ENCODE measurements at places on chromosomes 7 and 10.

- no peak for DNase-seq
Measured at GRCh38 chr7:123994449-123994848, 38.4 kb downstream of the TMEM229A start.

GRCh38 chr7:20232848-20233247, 15.7 kb upstream of the MACC1 start:
- no peak for DNase-seq

GRCh38 chr10:21497177-21497807, 28.2 kb downstream of the SKIDA1 start:
- peak; percentile 86 for DNase-seq

- no peak for DNase-seq
Measured at GRCh38 chr10:24993237-24993958, 22.6 kb downstream of the ENKUR start.

DNA sequence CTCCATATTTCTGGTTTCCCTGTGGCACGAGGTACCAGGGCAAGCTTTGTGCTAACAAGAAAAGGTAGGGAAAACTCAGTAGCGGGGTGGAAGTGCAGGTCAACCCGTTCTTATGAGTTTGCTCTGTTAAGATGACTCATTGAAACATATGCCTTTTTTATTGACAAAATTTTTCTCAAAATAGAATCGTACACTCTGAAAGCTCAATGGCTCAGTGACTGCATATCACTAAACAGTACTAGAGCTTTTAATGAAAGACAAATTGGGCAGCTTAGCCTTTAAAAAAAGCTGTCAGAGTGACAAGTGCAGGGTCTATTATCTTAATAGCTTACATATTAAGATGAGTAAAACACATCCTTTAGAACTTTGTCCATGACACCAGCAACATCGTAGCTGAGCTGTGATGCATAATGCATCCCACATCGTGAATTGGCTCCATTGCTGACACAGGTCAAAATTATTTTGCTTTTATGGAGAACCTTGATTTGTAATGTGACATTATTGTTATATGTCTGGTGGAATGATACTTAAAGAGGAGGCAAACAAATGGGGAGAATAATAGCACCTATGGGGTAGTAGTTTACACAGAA, 264.4 kb downstream of the ETV1 start:
- DNase-seq = no peak

GRCh38 chr10:126777714-126778113, 107.2 kb upstream of the C10orf90 start:
- DNase-seq = no peak

- DNase-seq = peak; percentile 58
Measured at GRCh38 chr7:143008007-143008901, 18.7 kb downstream of the OR9A2 start.

GRCh38 chr7:128271471-128271941, 30.4 kb downstream of the LEP start:
- no peak for DNase-seq

GRCh38 chr10:61135276-61135721, 191.3 kb upstream of the RHOBTB1 start:
- DNase-seq = no peak

DNA sequence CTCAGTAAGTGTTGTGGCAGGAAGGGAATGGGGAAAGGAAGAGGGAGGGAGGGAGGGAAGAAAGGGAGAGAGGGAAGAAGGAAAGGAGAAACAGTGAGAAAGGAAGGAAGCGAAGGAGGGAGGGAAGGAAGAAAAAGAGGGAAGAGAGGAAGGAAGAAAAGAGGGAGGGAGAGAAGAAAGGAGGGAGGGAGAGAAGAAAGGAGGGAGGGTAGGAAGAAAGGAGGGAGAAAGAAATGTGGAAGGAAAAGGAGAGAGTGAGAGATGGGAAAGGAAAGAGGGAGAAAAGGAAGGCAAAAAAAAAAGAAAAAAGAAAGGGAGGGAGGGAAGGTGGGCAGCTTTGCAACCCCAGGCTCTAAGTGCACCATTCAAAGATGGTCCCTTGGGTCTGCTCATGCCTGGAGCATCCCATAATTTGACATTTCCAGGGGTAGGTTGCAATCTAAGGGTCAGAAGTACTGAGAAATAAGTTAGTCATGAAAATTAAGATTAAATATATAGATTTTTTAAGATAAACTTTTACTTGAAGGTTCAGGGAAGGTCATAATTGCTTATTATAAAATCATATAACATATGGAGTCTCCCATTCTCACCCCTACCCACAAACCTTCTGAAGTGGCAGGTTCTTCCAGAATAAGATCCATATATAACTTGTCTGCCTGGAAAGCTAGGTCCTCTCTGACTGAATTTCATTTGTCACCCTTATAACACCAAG, 249.2 kb downstream of the PLXNA4 start:
- DNase-seq = no peak

- DNase-seq = peak; percentile 89
Measured at GRCh38 chr7:84701524-84702306, 485.1 kb downstream of the SEMA3D start.

GRCh38 chr10:47374611-47375536, 9.2 kb downstream of the ZNF488 start:
- peak; percentile 35 for DNase-seq

GRCh38 chr7:38123494-38123893, 54.6 kb upstream of the STARD3NL start:
- DNase-seq = no peak

GRCh38 chr10:76281659-76282058, 850.2 kb downstream of the LRMDA start:
- DNase-seq = no peak

DNA sequence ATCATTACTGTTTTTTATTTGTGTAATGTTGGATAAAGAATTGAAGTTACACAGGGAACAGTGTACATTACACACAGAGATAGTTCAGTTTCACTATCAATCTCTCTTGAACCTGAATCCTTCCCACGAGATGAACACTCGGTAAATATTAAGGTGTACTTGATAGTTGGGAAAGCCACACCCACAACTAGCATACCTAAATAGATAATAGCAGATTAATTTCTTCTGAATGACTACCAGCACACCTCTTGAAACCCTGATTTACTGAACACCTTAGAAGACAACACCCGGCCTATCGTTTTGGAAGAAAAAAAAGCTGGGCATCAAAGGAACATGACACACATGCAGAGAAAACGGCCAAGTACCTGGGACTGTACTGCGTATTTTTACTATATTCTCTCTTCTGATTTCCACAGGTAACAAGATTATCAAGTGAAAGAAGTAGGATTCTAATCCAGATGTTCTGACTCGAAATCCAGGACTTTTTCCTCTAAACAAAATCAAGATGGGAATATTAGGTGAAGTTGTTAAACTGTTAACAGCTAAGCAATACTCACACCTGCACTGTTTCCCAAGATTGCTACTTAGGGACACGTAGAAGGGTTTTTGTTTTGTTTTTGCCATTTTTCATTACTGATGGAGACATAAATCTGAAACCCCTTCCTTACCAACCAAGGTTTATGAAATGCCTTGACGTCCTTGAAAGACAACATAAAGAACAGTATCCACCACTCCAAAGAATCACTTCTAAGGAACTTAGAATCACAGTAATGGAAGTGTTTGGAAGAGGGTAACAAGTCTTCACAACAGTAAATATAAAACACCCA, 1.0 kb downstream of the CCDC186 start:
- DNase-seq = no peak

DNA sequence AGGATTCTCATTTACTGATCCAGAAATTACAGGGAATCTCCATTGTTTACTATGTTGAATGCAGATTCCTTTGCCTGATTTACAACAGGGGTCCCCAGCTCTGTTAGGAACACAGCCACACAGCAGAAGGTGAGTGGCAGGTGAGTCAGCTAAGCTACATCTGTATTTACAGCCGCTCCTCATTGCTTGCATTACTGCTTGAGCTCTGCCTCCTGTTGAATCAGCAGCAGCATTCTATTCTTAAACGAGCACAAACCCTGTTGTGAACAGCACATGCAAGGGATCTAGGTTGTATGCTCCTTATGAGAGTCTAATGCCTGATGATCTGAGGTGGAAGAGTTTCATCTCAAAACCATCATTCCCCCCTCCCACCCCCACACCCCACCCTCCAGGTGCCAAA, 23.3 kb upstream of the CELF2 start:
- DNase-seq = no peak

GRCh38 chr7:22945584-22945983, 68.3 kb downstream of the HYCC1 start:
- peak; percentile 54 for DNase-seq

GRCh38 chr10:60942788-60943315, 1.1 kb downstream of the RHOBTB1 start:
- peak; percentile 60 for DNase-seq

GRCh38 chr7:72524037-72524436, 111.9 kb upstream of the CALN1 start:
- DNase-seq = no peak

DNA sequence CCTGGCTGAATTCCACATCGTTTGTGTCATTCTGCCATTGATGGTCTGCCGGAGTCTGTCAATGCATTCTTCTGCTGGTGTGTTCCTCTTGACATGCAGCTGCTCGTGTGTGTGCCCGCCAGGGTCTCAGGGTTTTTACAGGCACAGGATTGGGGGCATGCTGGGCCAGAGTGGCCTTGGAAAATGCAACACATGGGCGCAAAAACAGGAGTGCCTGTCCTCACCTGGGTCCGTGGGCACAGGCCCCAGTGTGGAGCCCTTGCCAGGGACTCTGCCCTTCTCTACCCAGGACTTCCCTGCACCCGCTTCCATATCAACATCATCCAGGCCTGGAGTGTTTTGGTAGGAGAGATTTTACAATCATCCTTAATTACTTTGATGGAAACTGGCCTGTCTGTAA, 340.7 kb downstream of the KIF20B start:
- no peak for DNase-seq

DNA sequence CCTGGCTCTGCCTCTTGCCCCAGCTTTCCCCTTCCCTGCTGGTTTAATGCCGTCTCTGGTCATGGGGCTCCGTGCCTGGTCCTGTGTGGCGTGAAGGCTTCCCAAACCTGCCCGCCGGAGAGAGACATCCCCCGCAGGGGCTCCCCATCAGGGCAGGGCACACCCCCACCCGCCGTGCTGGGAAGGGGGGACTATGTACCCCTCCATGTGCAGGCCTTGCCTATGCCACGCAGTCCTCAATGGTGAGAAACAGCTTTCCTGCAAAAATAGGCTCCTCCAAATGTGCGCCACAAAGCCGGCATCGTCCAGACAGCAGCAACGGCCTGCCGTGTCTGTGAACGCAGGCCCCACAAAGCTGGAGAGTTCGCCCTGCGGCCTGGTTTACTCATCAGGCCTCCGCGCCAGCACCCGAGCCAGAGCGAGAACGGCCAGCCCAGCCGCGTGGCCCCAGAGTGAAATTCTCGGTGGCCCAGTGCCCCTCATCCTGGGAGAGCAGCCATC, 313.4 kb downstream of the DNAJB6 start:
- no peak for DNase-seq

- DNase-seq = no peak
Measured at GRCh38 chr7:143048827-143049226, 3.3 kb upstream of the OR6V1 start.

DNA sequence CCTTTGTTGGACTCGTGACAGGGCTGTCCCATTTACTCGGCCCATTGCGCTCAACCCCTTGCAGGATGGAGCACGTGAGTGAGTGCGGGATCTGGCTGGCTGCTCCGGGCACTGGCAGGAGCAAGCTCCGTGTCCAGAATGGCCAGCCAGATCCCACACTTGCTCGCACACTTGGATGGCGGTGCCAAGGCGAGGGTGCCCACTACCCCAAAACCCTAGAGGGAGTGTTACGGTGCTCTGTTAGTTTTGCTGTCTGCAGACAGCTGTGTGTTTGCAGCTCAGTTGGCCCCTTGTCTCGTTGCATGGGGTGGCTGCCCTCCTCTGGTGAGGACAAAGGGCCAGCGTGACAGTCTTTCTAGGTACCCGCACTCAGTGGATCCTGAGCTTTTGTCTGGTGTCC, 34.2 kb downstream of the ZNF487 start:
- DNase-seq = no peak

GRCh38 chr7:44111761-44112160, 7.6 kb downstream of the AEBP1 start:
- DNase-seq = no peak

DNA sequence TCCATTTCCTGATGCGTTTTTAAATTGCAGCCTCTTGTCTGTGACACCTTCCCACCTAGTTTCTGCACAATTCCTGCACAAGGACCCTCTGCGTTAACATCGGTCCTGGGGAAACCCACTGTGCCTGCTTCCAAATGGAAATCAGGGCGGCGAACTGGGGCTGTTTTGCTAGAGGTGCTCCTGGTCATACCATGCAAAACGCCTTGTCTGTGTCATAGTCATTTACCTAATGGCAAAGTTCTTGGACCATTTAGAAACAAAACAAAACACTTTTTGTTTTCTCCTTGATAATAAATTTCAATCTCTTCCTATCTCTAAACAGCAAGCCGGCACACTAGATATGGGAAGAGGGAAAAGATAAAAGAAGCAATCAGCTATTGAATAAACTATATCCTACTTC, 206.9 kb upstream of the KLF14 start:
- DNase-seq = no peak

GRCh38 chr7:87380905-87381304, 35.4 kb downstream of the CROT start:
- no peak for DNase-seq

GRCh38 chr7:91636129-91636724, 244.3 kb downstream of the MTERF1 start:
- DNase-seq = peak; percentile 32

DNA sequence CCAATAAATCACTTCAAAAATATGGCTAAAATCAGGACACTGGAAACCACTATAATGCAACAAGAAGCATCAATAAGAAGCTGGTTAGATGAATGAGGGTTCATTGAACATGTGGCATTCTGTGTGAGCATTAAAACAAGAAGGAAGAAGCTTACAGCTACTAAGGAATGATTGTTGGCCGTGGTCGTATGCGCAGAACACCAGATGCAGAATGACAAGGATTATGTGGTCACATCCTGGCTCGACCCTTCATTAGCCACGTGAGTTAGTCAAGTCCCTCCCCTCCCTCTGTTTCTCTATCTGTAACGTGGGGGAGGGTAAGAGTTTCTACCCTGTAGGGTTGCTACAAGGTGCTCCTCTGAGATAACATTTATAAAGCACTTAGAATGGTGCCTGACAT, 174.3 kb downstream of the ADAM12 start:
- DNase-seq = no peak

DNA sequence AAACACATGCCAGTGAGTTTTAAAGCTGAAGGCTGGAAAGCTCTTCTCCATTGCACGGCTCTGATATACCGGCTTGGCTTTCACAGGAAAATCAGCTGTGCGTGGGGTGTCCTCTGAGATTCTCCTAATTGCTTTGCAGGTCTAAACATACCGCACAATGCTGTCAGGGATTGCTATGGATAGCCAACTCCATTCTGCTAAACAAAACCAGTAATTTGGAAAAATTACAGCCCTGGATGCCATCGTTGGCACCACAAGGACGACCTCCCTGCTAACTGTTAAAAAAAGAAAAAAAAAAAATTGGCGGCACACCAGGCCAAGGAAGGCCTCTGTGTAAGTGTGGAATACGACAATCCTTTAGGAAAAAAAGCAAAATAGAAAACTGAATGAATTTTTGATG, 118.6 kb upstream of the ADARB2 start:
- DNase-seq = no peak

DNA sequence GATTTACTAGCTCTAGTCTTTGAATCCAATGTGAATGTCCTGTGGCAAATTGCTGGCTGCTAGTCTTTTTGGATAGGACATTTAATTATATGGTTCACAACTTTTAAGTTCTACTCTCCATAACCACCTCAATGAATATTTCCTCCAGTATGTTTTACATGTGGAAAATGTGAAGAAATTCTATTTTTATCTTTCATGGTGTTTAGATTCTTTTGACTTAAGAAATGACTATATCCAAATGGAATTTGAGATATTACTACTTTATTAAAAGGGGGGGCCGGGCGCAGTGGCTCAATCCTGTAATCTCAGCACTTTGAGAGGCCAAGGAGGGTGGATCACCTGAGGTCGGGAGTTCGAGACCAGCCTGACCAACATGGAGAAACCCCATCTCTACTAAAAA, 202.0 kb downstream of the ARL4A start:
- peak; percentile 57 for DNase-seq

Data from fibroblast of skin of right biceps (primary cell).